Fibroblast of skin of back (primary cell): ENCODE measurements at places on chromosomes 2 and 18.

GRCh38 chr2:235011607-235011928 lies 59.8 kb downstream of the SH3BP4 start:
- peak; percentile 37 for DNase-seq

DNA sequence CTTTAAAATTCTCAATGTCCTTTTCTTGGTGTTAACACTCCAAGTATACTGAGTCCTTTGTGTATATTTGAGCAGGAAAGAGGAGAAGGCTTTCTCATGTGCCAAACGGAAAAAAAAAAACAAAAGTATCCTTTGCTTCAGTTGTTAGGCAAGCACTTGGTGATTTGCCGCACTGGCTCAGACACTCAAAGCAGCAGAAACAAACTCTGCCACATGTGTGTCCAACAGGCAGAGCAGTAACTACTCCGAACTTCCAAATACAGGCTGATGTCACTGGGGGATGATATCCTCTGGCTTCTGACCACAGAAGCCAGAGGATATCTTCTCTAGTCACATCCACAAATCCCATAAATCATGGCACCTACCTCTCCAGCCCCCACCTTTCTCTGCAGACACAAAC lies 108.0 kb upstream of the SALL3 start:
- no peak for DNase-seq

DNA sequence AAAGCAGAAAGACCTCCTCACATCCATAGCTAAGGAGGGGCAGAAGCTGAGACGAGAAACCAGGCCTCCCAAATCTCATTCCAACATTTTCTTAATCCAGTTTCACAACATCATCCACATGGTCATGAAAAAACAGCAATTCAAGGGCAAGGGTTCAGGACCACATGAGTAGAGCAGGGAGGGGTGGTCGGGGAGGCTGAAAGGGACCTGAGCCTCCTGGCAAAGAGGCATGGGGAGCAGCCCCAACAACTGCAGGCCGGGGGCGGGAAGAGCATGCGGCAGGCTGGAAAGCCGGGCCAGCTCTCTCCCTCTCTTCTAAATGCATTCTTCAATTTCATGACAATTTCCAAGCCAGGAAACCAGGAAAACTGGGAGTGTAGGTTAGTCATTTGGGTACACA lies 76.7 kb downstream of the DNMT3A start:
- no peak for DNase-seq

DNA sequence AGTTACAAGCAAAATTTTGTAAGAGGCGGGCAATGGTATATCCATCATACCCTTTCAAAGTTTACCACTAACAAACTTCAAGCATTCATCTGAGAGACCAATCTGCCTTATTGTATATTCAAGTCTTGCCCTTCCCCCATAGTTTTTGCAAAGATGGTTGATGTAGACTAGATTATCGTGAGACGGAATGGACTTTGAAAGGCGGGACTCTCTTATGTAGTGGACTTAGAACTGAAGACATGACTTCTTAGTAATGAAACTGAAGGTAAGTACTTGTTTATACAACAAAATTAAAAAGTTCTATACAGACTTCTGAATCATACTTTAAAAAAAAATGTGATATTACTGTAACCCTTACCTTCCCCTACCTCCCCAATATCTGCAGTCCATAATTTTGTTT lies 10.4 kb downstream of the AP1S3 start:
- DNase-seq: no peak

DNA sequence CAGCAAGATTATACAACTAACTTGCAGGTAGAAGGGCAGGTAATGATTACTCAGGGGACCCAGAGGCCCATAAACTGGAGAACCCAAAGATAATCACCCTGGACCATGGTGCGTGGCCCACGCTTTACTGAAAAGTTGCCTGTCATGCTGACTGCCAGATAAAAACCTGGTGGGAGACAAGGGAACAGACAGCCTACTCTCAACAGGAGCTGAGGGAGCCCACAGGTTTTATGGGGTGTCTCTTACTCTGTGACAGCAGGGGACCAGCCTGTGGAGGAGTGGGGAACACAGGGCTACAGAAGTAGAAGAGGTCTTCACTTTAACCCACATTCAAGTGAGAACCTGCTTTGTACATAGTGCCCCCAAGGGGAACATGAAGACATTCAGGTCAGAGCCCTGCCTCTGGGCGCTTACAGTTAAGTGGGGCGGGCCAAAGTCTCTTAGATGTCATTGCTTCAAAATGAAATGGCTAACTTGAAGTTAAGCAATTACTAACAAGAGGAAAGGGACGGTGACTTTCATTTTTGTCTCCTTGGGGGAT lies 60.4 kb downstream of the DHRS9 start:
- no peak for DNase-seq

- DNase-seq: no peak
These were observed 78.8 kb upstream of the TTC39C start for GRCh38 chr18:23935804-23936203.

GRCh38 chr2:85071096-85071495 lies 62.1 kb upstream of the TCF7L1 start:
- peak; percentile 38 for DNase-seq

DNA sequence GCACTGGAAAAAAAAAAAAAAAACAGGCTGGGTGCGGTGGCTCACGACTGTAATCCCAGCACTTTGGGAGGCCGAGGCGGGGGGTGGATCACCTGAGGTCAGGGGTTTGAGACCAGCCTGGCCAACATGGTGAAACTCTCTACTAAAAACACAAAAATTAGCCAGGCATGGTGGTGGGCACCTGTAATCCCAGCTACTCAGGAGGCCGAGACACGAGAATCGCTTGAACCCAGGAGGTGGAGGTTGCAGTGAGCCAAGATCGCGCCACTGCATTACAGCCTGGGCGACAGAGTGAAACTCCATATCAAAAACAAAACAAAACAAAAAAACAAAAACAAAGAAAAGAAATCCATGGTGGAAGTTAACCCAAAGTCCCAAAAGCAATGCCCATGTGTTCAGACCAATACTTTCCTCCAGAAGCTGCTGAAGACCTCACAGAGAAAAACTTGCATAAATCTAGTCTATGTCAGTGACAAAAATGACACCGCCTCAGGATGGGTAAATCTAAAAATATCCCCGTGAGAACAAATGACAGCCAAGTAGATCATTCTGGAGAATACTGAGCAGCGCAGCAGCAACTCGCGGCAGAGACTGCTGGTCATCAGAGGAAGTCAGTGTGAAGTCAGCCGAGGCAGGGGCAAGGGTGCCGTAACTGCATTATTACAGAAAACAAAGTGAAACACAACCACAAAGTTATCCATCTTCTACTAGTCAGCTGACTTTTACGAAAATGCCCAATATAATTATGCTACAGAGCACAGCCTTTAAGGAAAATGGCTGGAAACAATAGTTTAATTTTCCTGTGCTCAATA lies 41.0 kb downstream of the LPIN2 start:
- DNase-seq: no peak

DNA sequence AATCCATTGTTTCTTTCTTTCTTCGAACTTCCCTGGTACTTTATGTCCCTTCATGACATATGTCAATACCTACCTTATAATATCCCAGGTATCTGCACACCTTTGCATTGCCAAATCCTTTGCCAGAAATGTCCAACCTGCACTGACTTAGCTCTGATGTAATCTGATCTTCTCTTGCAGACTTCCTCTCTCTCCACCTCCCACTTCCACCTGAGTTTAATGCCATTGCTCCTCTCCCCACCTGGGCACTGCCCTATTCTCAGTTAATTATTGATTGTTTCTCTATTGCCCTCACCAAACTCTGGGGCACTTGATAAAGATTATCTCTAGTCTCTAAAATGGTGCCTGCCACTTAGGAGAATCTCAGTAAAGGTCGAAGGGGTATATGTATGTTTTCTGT lies 23.0 kb downstream of the ARHGAP15 start:
- DNase-seq: no peak

- DNase-seq: peak; percentile 77
These were observed 170.9 kb downstream of the BCL2 start for GRCh38 chr18:63148449-63149301.

DNA sequence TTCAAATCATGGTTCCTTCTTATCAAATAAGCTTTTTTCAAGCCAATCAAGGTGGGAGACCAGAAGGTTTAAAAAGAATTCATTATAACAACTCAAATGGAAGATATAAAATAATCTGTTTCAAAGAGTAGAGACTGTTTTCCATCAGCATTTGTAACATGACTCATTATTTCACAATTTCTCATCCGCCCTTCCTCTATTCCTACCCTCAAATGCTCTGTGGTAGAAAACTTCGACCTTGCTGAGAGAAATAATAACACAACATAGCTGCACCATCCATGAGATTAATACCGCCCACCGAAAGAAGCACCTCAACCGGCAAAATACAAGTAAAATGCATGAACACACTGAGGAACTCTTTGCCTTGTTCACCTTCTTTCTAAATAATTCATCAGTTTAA lies 2039.2 kb upstream of the CELF4 start:
- DNase-seq: peak; percentile 27

- no peak for DNase-seq
These were observed 57.6 kb downstream of the DOCK10 start for GRCh38 chr2:224984637-224985036.

DNA sequence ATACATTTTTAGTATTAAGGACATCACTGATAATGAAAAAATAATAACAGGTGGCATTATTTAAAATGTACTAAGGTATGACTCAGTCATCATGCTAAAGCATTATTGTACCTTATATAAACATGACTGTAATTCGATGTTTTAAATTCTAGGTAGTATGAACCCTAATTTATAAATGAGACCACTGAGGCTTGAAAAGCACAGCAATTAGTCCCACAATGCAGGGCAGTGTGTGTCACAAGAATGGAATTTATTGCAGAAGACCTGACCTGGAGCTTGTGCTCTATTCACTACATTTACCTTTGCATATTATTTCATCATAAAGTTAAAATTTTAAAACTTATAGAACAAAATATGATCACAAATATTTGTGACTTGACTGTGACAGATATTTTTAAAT lies 358.5 kb upstream of the DSEL start:
- DNase-seq: no peak

DNA sequence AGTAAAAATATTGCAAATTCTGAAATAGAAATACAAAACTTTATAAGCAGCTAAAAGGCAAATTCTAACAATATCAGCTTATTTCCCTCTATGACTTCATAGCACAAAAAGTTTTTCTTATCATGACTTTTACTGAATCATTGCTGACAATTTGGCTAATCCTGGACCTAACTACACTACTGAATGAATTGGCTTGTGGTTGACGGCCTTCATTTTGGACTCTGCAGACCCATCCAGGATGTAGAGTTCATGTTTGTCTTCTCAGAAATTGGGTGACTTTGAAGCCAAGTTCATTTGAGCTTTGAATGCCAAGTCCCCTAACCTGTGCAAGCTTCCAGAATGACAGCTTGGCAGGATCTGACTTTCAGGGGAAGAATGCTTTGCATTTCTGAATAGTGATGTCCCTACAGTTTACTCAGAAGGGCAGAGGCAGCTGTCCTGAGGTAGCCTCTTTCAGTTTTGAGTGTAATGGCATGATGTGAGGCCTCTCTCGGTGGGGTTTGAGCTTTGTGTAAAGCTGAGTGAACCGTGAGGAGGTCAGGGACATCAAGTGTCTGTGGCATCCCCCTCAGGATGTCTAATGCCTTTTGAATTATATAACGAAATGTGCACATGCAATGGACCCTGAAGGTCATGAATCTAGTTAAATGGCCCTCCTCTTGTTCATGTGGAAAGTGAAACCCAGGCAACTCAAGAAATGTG lies 48.0 kb downstream of the EFEMP1 start:
- DNase-seq: peak; percentile 69

- no peak for DNase-seq
These were observed 57.6 kb downstream of the APOB start for GRCh38 chr2:20986024-20986939.

DNA sequence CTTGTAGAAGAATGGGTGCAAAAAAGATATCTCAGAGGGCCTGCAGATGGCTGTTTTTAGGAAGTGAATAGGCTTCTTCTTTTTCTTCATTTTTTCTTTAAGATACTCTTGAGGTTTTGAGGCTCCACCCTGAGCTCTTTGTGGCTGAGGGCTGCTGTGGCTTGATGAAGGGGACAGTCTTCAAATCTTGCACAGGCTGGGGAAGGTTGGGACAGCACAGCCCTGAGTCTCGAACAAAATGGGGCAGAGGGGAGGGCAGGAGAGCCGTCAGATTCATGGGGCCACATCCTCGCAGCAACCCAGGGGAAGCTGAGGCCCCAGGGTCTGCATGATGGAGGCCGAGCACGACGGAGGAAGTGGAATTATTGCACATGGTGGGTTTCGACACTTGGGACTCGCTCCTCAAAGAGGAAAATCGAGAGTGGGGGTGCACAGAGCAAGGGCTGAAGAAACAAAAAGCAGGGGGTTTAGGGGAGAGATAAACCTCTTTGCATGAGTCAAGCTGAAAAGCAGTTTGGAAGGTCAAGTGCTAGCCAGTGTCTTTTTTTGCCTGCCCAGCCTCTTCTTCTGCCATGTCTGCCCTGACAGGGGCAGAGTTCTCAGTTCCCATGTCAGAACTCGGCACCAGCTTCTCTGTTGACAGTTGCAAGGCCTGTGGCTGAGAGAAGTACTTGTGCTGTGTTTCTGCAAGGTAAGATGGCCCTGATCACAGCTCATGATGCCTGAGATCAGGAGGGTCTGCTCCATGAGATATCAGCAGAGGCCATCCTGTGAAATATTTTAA lies 19.5 kb downstream of the INPP4A start:
- no peak for DNase-seq

- no peak for DNase-seq
These were observed 4.0 kb downstream of the TSGA10 start for GRCh38 chr2:99150706-99151105.

- no peak for DNase-seq
These were observed 31.4 kb downstream of the CAPN13 start for GRCh38 chr2:30775833-30776232.

DNA sequence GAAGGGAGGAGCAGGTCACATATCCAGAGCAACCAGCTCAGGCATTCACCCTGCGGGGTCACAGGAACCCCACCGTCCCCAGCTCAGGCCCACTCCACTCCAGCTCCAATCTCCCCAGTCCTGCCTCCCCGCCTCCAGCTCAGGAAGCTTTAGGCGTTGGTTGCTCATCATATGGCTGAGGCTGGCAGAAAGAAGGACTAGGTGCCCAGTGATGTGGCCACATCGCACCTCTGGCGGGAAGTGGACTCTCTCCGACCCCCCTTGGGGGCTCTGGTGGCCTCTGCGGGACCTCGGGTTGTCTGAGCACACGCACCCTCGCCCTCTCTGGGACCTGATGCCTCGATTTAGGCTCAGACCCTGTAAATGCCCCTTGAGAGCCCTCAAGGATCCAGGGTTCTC lies 187.7 kb downstream of the ZFP36L2 start:
- DNase-seq: no peak
